ENCODE measurements at places on chromosomes 5 and 9. TPM values are rescaled to one million over a fixed set of nuclear protein-coding genes. Genes with fewer than 3 reads are reported as not detected.

Gene CER1
- total RNA-seq: not detected

GRCh38 chr5:14249258-14250082 is 106.3 kb downstream of the TRIO start:
- no peak for DNase-seq

DNA sequence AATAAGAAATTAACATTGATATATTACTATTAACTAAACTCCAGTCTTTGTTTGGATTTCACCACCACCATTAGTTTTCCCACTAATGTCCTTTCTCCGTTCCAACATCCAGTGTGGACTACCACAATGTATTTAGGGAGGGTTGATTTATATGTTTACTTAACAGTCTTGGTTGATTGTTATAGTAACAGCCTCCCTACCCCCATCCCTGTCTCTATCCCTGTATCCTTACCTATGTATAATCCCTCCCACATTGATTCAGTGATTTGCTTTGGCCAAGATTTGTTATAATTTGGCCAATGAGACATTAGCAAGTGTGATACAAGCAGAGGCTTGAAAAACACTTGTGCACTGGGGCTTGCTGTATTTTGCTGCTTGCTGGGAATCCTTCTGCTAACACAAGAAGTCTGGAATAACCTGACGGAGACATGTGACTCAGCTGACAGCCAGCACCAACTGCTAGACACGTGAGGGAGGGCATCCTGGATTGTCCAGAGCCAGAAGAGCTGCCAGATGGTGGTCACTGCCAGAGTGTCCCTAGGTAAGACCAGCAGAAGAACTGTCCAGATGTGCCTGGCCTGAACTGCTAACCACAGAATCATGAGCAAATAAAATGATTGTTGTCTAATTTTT is 51.2 kb upstream of the TCF7 start:
- no peak for DNase-seq

DNA sequence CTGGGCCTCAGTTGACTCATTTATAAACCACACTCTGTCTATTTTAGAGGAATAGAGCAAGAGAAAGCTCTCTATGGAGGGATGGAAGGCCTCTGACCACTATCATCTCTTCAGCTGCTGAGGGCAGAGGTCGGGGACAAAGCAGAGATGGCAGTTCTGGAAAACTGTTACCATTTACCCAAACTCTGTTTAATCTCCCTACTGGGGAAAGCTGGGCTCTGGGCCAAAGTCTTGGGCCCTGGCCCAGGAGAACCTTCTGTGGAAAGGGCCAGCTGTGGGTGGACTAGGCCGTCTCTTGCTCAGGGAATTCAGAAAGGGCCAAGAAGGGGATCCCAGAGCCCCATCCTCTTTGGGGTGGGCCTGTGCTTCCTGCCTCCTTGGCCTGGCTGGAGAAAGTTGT is 100.0 kb downstream of the PSD2 start:
- no peak for DNase-seq

Gene ZNF658
- 1.6 TPM for total RNA-seq

DNA sequence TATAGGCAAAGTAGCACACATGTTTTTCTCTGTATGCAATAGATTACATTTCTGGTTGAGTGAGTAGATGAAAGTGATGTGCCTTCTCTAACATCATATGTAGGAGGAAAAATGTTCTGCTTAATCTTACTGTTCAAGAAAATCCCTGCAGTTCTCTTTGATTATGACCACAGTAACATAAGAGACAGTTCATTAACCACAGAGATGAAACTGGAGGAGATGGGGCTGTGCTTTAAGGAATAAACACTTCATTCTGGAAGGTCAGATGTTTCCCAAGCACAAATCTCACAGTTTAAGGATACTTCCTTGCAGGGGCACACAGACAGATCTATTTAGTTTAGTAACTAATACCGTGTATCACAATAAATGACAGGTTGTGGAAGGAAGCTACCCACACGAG is 150.2 kb downstream of the SEMA5A start:
- no peak for DNase-seq

DNA sequence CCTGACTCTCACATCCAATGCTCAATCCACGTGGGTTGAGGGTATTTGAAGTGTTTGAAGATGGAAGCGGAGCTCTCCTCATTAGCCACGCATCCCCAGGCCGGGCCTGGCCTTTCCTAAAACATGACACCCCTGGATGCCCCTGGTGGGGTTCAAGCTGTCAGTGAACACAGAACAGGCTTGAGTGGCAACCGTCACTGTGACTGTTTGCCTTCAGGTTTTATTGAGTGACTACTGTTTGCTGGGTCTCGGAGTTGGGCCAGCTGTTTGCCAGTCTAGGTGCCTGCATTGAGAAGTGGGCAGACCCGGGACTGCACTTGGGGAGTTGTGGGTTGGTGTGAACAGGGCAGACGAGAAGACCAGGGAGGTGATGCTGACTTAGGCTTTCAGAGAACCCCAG is 7.8 kb upstream of the OLFM1 start:
- DNase-seq: no peak
